ENCODE measurements at places on chromosomes 7 and 10.
A peak's percentile ranks its signal among the peaks of the same experiment; 100 is the strongest.

- H3K4me1 ChIP-seq = peaks cover 15% of the 10 kb centered on the region
- no peaks in the 10 kb centered on the region for H3K36me3 ChIP-seq
- H3K4me3 ChIP-seq = no peak overlapping the region
Measured at GRCh38 chr7:73893342-73894101, 32.6 kb downstream of the TMEM270 start.

DNA sequence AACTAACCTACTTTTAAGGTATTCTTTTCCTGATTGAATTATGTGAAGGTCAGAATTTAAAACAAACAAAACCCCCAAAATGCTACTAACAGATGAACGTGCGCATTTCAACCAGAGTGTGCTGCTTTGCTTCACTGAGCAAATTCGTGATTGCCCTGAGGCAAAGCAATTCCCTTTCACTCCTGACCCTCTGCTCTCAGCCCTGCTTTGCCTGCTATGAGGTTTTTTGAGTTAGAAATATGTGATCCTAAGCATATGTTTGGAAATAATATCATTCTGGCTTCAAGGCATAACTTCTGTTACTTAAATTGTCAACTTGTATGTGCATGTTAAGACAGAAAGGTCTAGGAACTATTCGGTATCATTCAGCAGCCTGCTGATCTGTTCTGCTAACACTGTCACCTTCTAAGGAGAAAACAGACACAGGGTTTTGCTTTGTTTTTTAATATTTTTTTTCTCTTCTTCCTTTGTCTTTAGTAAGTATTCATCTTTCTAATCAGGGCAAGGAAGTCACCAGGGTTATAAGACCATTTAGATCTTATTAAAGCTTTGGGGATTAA is 124.2 kb downstream of the GNAT3 start:
- no peak overlapping the region for H3K27ac ChIP-seq
- no peaks in the 10 kb centered on the region for H3K36me3 ChIP-seq
- DNase-seq = no peak
- no peaks in the 10 kb centered on the region for H3K27me3 ChIP-seq
- H3K4me1 ChIP-seq = no peaks in the 10 kb centered on the region
- H3K4me3 ChIP-seq = no peak overlapping the region

GRCh38 chr10:88755753-88756152 is 4.1 kb upstream of the LIPN start:
- H3K4me1 ChIP-seq = no peaks in the 10 kb centered on the region
- H3K27ac ChIP-seq = no peak overlapping the region
- H3K27me3 ChIP-seq = no peaks in the 10 kb centered on the region
- H3K4me3 ChIP-seq = no peak overlapping the region
- no peaks in the 10 kb centered on the region for H3K36me3 ChIP-seq
- DNase-seq = no peak

DNA sequence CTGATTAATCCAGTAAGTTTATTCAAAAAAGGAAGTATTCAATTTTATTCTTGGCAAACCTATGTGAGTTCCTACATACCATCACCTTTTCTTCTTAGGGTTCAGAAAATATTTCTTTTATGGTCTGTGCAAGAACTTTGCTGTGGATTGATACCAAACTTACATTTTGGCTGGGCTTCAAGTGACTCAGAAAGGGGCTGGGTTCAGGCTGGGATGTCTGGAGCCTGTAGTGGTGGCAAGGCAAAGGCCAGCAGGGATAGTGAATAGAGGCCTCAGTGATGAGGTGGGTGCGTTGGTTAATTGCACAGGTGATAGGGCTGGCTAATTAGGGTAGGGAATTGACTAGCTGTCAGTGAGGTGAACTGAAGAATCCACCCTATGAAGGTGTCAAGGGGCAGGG is 40.2 kb upstream of the ATXN7L1 start:
- no peaks in the 10 kb centered on the region for H3K36me3 ChIP-seq
- no peaks in the 10 kb centered on the region for H3K4me1 ChIP-seq
- no peak overlapping the region for H3K4me3 ChIP-seq
- no peak for DNase-seq
- no peaks in the 10 kb centered on the region for H3K27me3 ChIP-seq
- H3K27ac ChIP-seq = no peak overlapping the region

DNA sequence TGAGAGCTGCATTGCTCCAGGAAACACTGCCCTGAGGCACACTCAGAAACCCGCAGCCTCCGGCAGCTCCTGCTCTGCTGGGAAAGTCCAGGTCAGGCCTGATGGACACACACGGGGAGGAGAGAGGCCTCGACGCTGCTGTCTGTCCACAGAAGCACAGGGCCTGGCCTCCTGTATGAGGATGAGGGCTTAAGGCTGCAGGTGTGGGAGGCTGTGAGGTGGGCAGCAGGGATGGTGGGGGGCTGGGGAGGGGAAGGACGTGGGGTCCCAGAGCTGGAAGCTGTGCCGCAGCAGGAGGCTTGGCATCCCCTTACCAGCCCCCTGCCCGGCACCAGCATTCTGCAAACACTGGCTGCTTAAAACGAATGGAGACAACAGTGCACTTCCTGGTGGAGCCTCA is 186.2 kb downstream of the DNAJB6 start:
- H3K4me3 ChIP-seq = no peak overlapping the region
- DNase-seq = peak; percentile 47
- H3K27ac ChIP-seq = no peak overlapping the region

- H3K4me3 ChIP-seq = no peak overlapping the region
- H3K27me3 ChIP-seq = no peaks in the 10 kb centered on the region
- peaks cover 90% of the 10 kb centered on the region for H3K36me3 ChIP-seq
- DNase-seq = no peak
- no peak overlapping the region for H3K27ac ChIP-seq
Measured at GRCh38 chr7:100093925-100094486, 5.2 kb downstream of the COPS6 start.

DNA sequence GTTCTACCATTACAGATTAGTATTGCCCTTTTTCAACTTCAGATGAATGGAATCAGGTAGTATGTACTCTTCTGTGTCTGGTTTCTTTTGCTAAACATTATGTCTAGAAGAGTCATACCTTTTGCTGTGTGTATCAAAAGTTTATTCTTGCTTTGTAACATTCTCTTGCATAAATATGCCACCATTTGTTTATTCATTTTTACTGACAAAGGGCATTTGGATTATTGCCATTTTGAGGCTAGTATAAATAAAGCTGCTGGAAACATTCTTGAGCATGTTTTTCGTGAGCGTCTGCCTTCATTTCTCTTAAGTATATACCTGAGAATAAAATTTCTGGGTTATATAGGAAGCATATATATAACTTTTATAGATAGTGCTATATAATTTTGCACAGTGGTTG is 121.7 kb upstream of the CSTF2T start:
- no peaks in the 10 kb centered on the region for H3K4me1 ChIP-seq
- H3K36me3 ChIP-seq = no peaks in the 10 kb centered on the region
- no peaks in the 10 kb centered on the region for H3K27me3 ChIP-seq
- no peak overlapping the region for H3K27ac ChIP-seq
- no peak for DNase-seq

Data from upper lobe of right lung (tissue), 1 donor.